Right atrium auricular region (tissue), 2 donors: ENCODE measurements at places on chromosomes 1 and 21. TPM values are rescaled to one million over a fixed set of nuclear protein-coding genes. Genes with fewer than 3 reads are reported as not detected.
A peak's percentile ranks its signal among the peaks of the same experiment; 100 is the strongest.

GRCh38 chr1:101330427-101331130 lies 93.8 kb downstream of the S1PR1 start:
- no peak for DNase-seq

The KRTAP13-2 gene
- total RNA-seq: not detected

DNA sequence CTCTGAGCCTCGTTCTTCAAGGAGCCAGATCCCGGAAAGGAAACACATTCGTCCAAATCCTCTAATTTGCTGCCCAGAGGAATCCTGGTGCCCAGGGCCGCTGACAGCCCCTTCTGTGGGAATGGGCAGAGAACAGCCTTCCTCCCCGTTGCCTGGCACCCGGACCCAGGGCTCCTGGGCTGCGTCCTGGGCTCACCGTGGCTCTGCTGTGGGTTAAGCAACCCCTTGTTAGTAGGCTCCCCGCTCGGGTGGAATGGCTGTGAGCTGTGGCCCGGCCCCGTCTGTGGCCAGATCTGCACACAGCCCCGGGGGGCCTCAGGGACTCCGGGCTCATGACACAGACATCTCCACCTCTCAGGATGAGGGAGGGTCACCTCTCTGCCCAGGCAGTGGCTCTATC lies 122.9 kb upstream of the ARHGEF16 start:
- no peak for DNase-seq

GRCh38 chr1:206535853-206536188 lies 28.5 kb downstream of the RASSF5 start:
- no peak for DNase-seq

GRCh38 chr1:111422546-111423391 lies 4.8 kb downstream of the OVGP1 start:
- DNase-seq: no peak

DNA sequence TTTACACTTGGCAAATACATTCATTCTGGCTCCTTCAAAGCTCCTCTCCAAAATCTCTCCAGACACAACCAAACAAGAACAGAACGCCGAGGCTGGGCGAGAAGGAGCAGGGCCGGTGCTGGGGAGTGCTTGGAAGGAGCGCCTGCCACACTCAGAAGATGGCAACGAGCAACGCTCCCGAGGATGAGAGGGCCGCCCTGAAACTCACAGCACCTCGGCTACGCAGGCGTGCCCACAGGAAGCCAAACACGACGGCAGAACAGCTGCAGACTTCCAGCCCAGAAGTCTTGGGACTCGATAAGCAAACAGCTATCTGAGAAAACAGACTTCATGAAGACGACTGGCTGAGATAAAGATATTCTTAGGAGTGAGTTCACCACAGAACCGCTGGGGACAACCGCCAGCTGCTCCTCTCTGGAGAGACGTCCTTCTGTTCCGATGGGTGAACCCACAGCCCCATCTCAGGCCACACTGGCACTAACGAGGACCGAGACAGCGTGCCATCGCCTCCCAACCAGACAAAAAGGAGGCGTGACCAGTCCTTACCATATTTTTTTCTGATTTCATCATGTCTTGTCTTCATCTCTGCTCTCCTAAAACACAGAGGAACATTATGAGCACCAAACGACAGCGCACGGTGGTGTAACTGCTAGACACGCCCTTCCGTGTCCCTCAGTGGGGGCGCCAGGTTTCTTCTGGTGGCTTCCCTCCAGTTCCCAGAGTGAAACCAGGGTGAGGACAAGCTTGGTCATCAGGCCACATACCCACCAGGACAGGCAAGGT lies 18.6 kb downstream of the PTTG1IP start:
- DNase-seq: no peak

DNA sequence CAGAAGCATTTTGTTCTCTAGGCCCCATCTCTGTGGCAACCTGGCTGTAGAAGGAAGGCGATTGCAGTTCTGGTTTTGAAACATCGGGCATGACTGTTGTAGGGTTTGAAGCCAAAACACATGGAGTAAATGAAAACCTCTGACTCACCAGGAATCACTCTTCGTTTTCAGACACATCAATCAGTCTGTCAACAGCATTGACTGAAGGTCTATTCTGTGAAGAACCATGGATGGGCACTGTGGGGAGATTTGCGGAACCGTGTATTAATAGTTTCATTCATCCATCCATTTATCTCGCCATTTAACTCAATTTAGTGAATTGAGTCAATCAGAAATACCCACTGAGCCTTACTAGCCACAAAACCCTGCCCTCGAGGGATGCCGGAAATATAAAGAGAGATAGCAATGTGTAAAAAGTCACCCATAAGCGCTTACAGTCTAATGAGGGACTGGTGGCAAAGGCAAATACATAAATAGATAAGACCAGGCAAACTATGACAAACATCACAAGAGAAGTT lies 364.6 kb upstream of the PROX1 start:
- DNase-seq: no peak

DNA sequence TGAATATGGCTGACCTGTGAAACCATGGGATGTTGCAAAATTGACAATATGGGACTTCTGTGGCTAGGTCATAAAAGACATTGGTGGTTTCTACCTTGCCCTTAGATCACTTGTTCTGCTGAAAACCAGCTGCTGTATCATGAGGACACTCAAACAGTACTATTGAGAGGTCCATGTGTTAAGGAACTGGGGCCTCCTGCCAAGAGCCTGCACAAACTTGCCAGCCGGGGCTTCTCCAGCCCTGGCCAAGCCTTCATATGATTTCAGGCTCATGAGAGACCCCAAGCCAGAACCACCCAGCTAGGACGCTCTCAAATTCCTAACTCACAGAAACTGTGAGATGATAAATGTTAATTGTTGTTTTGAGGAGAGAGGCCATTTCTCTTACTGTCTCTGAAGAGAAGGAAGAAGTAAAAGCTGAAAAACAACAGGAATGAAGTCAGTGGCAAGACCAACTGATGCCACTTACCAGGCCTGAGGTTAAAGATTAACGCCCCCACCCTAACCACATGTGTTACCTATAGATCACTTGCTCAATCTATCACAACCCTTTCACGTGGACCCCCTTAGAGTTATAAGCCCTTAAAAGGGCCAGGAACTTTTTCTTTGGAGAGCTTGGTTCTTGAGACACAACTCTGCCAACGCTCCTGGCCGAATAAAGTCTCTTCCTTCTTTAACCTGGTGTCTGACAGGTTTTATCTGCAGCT lies 3.9 kb upstream of the PITHD1 start:
- DNase-seq: no peak

The NR1I3 gene
- not detected for total RNA-seq

DNA sequence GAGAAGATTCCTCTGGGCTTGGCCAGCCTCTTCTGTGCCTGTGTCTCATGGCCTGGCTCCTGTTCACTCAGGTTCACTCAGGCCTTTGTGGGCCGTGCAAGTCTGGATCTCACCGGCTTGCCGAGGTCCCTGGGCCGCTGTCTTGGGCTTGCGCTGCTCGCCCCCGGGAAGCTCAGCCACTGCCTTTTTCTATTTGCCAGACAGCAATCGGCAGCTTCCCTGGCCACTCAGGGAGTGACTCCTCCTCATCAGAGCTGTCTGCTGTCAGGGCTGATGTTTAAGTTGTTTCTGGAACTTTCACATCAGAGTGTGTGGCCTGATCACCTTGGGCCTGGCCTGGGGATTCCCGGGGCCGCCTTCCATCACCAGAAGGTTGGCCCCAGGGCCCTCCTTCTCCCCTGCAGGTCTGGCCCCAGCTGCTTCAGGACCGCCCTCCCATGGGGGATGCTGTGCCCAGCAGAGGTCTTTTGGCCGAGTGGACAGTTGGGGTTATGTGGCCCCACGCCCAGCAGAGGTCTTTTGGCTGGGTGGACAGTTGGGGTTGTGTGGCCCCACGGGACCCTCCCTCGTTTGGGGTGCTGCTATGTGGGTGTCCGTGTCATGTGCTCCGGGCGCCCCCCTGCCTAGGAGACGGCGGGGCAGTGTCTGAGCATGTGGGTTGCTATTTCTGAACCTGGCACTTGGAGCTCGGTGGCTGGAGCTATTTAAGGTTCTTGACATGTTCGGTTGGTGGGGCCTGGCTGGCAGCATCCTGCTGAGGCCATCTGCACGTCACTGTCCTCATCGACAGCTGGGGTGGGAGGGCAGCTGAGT lies 12.5 kb downstream of the SLX9 start:
- DNase-seq: no peak

GRCh38 chr1:22665752-22666151 lies 12.7 kb downstream of the C1QB start:
- DNase-seq: no peak

- DNase-seq: peak; percentile 66
Measured at GRCh38 chr1:9384751-9385245, 92.1 kb downstream of the SPSB1 start.

- DNase-seq: no peak
Measured at GRCh38 chr21:43864962-43865539, at the start of gene AGPAT3. AGPAT3 (plus strand) TSS chr21:43865223; CDS start chr21:43959682, 94,459 bp downstream.

The LSS gene
- 36.6 TPM for total RNA-seq

The HCRTR1 gene
- not detected for total RNA-seq
